ENCODE measurements at places on chromosomes 11 and 22.

DNA sequence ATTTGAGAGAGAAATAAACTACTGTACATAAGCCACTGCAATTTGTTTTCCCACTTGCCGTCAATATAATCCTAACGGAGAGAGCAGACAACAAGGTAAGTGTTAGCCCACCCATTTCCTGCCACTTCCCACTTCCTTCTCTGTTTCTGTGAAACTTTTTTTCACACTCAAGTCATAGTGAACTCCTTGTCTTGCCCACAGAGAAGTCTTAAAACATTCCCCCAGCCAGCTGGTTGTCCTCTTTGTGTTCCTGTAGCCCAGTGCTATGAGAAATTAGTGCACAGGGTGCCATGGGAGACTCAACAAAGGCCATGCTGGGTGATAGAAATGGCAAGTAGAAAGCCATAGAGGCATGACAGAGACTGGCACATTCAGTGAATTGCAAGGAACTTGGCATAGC lies 208.6 kb downstream of the BLID start:
- no peak for DNase-seq

DNA sequence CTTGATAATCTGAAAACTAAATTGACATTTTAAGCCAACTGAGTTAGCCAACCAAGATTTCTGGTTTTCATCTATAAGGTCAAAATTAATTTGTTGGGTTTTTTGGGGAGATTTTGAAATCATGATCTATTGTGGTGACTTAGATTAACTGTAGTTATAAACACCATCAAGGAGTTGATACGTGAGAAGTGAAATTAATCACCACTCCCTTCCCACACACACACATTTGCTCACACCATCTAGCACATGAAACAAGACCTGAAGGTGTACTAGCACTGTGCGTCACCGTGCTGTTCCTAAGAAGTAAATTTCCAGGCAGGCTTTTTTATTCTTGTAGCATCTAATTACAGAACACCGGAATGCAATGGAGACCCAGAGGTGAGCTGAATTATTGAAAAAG lies 2.1 kb downstream of the OR5B21 start:
- no peak for DNase-seq

DNA sequence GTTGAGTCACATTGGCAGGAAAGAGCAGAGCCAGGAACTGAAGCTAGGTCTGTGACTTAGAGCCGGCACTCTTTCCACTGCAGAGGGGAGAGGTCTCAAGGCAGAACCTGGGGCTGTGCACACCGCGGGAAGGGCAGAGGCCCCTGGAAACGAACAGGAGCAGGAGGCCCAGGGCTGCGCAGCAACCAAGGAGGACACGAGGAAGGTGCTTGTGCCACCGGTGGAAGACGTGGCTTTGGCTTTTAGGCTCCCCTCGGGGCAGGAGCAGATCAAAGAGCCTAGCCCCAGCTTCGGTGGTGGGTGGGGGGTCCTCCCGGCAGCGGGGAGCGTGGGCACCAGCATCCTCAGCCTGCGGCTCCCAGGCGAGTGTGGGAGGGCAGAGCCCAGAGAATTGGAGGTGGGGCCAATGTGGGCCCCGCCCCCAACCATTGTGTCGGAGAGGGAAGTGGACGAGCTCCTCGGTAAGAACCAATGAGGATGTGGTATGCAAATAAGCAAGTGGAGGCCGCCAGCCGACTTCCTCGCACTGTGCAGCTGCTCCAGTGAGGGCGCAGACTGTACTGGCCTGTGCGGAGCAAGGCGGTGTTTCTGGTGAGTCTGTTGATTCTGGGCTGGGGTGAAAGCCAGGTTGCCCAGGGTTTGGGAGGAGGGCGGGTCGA lies at the start of gene CCDC116:
Gene CCDC116, plus strand, starts transcription at position 524 of the 659 bp plus-strand sequence. CDS start 422 bp downstream, outside the sequence.
- DNase-seq: no peak

DNA sequence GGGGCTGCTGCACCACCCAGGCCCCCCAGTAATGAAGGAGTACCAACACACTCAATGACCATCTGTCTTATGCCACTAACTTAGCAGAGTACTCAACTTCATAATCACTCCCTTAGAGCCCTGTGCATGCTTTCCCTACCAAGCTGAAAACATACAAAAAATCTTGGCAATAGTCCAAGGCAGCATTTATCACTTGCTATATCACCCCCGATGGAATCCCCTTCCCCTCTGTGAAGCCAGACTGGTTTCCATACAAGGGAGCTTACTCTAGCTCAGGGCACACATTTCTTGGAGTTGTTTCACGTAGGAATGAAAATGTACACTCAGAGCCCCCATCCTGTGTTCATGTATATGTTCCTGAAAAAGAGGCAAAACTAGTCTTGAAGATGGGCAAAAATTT lies 301.3 kb upstream of the TENM4 start:
- no peak for DNase-seq

DNA sequence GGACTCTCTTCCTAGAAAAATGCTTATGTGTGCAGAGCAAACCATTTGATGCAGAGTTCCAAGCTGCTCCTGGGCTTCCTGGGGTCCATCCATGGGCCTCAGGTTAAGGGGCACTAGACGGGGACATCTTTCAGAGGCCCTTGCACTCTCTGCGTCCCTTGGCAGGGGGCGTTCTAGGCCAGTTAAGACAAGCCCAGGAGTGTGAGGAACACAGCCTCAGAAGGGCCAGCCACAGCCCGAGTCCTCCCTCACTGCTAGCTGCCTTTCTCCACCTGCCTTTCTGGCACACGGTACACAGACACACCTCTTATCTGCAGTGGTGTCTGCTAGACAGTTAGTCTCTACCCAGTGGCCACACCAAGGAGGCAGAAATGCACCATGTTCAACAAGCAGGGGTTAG lies 18.0 kb upstream of the BID start:
- DNase-seq: no peak

DNA sequence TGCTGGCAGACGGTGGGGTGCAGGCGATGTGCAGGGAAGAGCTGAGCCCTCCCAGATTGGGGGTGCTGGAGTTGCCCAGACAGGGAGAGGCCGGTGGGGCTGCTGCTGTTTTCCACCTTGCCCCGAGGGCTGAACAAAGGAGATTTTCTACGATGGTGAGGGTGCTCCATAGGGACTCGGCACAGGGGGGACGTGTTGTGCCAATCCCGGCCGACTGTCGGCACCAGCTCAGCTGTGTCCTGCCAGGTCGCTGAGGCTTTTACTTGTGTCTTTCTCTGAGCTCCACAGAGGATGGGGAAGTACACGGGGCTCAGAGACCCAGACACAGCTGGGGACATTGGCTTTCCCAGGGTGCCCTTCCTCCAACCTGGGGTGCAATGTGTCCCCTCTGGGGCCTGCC lies 816.8 kb downstream of the BRD1 start:
- DNase-seq: no peak

- no peak for DNase-seq
Measured at GRCh38 chr11:33703788-33704187, 3.2 kb upstream of the C11orf91 start.

GRCh38 chr11:8036002-8036802 lies 44.8 kb upstream of the TUB start:
- DNase-seq: no peak

GRCh38 chr22:39240831-39241793 lies 3.7 kb downstream of the PDGFB start:
- no peak for DNase-seq

GRCh38 chr22:29860006-29860766 lies 22.1 kb upstream of the ASCC2 start:
- no peak for DNase-seq

DNA sequence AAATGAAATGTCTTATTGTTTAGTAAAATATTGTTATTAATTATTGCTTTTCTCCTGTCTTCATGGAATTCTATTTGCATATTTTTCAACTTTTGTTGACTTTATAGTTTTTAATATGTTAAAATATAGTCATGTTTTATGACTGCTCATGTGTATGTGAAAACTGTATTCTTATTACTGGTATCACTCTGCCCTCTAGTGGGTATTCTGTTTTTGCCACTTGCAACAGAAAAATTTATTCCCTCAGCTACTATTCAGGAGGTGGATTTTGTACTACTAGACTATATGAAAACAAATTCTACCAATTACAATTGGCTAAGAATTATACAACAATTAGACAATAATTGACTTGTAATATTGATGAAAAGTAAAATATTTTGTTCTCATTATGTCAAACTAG lies 45.0 kb downstream of the OR4C6 start:
- DNase-seq: no peak

GRCh38 chr11:74684661-74685060 lies 46.6 kb downstream of the CHRDL2 start:
- no peak for DNase-seq

DNA sequence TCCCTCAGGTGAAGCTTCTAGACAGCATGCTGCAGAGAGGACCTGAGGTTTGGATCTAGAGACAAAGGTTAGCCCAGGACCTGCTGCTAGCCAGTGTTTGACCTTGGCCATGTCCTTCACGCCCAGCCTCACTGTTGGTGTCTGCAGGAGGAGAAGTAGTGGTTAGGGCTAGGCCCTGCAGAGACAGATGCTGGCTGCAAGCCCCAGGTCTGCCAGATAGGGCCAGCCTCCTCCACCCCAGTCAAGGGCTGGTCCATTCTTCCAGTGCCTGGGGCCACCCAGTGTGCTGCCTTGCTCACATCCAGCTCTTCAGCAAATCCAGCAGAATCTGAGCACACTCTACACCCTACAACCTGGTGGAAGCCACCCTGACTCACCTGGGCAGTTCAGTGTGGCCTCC lies 21.5 kb upstream of the MIEF1 start:
- no peak for DNase-seq

DNA sequence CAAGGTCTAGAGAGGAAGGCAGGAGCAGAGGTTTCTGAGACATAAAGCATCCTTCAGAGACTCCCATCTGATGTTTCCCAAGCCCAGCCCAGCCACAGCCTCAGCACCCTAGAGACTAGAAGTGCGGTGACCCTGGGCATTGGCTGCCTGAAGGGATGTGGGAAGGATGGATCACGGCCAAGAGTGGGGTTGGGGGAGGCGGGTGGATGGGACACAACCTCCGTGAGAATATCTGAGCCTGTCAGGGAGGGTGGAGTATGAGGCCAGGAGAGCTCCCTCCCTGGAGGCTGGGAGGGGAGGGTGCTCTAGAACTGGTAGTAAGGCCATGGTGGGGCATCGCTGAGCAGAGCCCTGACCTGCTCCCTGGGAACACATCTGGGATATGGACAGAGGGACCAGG lies 71.4 kb downstream of the CSNK2A3 start:
- DNase-seq: no peak

- no peak for DNase-seq
Measured at GRCh38 chr22:27242917-27243589, 558.5 kb downstream of the MN1 start.

GRCh38 chr11:17067417-17067816 lies 10.1 kb downstream of the RPS13 start:
- no peak for DNase-seq

DNA sequence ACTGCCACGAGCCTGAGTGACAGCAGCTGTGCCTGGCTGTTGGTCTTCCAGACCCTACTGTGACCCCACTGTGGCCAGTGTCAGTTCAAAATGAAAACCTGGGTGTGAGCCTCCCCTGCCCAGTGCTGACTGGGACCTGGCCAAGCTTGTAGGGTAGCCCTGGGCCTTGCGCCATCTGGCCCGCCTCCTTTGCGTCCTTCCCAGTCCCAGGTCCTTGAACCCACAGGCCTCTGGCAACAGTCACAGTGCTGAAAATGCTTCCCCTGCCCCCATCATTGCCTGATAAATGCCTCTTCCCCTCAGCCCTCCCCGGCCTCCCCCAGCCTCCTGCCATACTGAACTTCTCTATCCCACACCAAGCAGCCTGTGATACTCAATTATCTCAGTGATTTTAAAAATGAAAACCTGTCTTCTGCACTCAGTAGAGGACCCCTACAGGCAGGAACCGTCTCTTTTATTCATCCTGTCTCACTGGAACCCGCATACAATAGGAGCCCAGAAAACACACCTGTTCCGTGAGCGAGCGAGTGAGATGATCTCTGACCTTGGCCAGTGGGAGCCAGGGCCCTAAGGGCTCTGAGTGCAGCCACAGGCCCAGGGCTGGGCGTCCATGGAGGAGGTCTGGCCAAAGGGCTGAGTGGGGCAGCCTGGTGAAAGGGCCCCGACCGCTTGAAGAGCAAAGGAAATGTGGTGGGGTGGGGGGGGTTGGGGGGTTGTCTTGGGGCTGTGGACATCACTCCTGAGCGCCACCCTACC lies 49.7 kb upstream of the TTLL12 start:
- DNase-seq: no peak

DNA sequence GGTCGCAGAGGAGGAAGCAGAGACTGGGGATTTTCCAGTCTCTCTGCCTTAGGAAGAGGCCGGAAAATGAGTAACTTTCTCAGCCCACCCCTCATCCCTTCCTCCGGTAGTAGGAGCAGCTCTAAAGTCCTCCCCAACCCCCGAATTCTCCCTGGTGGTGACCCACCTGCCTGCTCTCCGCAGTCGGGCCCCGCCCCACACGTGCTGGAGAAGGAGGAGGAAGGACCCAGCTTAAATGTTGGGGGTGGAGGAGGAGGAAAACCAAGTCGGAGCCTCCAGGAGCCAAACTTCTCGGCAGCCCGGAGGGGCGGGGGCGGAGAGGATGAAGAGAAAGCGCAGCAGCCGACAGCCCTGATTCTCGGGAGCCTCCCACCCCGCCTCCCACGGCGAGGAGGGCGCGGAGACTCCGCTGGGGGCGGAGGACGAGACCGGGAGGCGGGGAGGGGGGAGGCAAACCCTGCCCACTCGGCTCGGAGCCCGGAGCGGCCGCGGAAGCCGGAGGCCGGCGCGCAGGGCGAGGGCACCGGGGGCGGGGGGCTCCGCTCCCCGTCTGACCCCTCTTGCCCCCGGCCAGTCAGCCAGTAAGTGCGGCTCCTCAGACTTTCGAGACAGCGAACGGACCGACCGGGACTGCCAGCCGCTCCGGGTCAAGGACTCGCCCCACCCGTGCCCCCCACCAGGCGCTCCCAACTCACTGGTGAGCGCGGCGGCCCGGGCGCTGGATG lies at the start of gene TPBGL:
Gene TPBGL, plus strand, starts transcription at position 464 of the 725 bp plus-strand sequence. CDS start 276 bp downstream, outside the sequence.
- DNase-seq: no peak

- peak; percentile 45 for DNase-seq
Measured at GRCh38 chr22:38505541-38506117, 482 bp downstream of the DDX17 start.

GRCh38 chr22:43917521-43917920 lies 6.1 kb upstream of the PNPLA3 start:
- DNase-seq: no peak

DNA sequence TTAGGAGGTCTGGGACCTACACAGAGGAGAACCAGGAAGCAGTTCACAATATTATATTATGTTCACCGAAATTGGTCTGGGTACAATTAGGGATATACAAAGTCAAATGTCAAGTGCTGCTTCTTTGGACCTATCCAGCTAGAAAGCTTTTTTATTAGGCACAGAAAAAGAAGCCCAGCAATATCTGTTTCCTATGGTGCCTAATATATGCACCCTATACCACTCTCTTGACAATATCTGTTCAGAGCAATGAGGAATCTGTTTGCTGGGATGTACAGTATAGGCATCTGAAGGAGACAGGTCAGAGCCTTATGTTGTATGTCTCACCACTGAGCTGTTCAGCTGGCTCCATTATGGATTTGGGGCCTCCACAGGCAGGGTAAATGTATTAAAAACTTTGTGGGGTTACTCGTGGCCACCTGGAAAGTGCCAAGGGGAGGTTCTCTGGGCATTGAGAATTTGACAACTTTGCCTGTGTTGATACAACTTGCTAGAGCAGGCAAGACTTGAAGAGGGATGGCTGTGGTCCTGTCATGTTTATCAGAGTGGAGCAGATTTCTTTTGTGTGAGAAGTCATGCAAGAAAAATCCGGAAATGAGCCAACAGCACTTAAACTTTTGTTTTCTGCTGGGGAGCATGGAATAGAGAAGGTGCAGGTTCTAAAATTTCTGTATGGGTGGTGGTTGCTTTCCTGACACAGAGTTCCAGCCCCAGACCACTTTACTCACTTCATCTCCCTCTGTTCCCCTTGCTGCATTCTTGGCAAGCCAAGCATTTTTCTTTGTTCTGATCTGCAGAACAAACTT lies 10.1 kb downstream of the STIM1 start:
- DNase-seq: no peak

- DNase-seq: peak; percentile 46
Measured at GRCh38 chr11:38791346-38791961, 2193.4 kb upstream of the RAG2 start.

Measured in forelimb muscle (tissue), 1 donor.